ENCODE measurements at places on chromosomes 2 and 18.

DNA sequence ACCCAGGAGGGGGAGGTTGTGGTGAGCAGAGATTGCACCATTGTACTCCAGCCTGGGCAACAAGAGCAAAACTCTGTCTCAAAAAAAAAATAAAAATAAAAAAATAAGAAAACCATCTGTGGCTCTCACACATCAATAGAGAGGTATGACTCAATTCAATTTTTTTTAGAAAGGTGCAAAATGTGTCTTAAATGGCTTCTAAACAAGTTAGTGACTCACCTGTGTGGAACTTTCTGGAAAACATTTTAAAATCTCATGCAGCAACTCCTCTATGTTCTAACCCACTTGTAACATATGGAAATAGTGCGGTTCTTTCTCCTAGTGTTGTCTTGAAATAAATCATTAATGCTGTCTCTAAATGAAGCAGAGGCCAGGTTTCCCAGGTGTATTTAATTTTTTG lies 10.7 kb upstream of the SULT1C4 start:
- no peak for DNase-seq

- DNase-seq: no peak
Observed at GRCh38 chr18:48957136-48957535, 6.4 kb upstream of the SMAD7 start.

DNA sequence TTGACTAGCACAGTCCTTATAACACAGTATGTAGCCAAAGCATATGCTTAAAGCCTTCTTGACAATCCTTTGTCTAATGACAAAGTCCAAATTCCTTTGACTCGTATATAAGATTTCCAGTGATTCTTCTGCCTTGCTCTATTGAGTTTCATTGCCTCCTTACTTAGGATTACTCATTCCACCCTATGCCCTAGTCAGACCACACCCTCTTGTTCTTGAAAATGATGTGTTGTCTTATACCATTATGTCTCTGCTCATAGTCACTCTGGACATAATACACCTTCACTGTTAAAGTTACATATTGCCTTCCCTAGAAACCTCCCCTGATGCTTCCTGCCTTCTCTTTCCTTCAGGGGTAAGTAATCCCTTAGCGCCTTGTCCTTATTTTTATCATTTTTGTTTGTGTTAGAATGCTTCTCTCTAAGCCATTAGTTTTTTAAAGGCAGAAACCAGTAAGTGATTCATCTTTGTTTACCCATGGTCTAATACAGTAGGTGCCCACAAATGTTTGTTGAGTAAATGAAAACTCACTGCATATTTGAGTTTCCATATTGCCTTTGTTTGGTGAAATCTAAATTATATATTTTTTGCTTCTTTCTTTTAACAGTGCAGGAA lies 19.3 kb downstream of the GPD2 start:
- no peak for DNase-seq

DNA sequence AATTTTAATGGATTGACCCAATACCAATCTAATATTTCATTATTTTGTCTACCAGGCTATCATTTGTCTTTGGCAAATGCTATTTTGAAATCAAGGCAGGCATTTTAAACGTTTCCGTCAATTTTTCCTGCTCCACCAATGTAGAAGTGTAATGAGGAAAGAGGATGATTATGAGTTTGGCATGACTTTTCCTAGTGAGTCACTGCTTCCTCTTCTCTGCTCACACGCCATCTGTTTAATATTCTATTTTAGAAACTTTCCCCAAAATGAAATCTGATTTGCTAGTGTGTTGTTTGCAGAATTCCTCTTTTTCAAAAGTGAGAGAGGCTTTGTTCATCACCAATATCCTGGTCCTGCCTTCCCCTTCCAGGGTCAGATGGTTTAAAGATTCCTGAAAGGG lies 42.5 kb upstream of the PID1 start:
- DNase-seq: no peak

Measured in activated naive CD4-positive, alpha-beta T cell treated with anti-CD3 and anti-CD28 coated beads, Interleukin-2, amount 50 U/mL, for 72 hours (primary cell).